ENCODE measurements at places on chromosomes 12 and 14. TPM values are rescaled to one million over a fixed set of nuclear protein-coding genes. Genes with fewer than 3 reads are reported as not detected.

MYBPC1 gene
- 0.39 TPM for polyA plus RNA-seq

USP30 gene
- polyA plus RNA-seq = 22.3 TPM

SPTB gene
- polyA plus RNA-seq = 18.8 TPM

KRT72 gene
- polyA plus RNA-seq = not detected

DEPDC4 gene
- 5.4 TPM for polyA plus RNA-seq

All from renal pelvis (tissue), 12 donors.